ENCODE measurements at places on chromosomes 12 and 14.

DNA sequence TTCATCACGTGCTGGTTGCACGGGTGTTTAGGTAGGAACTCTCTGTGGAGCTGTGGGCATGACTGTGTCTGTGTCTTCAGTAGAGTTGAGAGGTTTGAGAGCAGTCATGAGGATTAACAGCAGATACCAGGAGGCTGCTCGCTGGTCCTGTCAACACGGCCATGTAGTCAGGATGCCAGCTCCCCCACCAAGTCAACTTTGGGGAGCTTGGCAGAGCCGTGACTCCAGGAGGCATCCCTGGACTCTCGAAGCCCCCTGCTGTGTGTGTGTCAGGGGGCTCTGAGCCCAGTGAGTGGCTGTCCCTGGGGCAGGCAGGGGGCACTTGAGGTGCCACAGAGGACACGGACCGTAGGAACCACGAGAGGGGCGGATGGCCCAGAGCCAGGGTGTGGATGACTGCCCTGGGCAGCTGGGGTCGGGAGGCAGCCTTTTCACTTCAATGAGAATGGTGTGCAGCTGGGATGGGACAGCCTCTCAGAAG is 7.2 kb upstream of the GPR132 start:
- peaks cover 54% of the 10 kb centered on the region for H3K4me1 ChIP-seq
- H3K27me3 ChIP-seq: no peaks in the 10 kb centered on the region
- H3K27ac ChIP-seq: peak overlapping the region; percentile 20
- DNase-seq: no peak
- H3K4me3 ChIP-seq: no peak overlapping the region
- no peaks in the 10 kb centered on the region for H3K36me3 ChIP-seq

DNA sequence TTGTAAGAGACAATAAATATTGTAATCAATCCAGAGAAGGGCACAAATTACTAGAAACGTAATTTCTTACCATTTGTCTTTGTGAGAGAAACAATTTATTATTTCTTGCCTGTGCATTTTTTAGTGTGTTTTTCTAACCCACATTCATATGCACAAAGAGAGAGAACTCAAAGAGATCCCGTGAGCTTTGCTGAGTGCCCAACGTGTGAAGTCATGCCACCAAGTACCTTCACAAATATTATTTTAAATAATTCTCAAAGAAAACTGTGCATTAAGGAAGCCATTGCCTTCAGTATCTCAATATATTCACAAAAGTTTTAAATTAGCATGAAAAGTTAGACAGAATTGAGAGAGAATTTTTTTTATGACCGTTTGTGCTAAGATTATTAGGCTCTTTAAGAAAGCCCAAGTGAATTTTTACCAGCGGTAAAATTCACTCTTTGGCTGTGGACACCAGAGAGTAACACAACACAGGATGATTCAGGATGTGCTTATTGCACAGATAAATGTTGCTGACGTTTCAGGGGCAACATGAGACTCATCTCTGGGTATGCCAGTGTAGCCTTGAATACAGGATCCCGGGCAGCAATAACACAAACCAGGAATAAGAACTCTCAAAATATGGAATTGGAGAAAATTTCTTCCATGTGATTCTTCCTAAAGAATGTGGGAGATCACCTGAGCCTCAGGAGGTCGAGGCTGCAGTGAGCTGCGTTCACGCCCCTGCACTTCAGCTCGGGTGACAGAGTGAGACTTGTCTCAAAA is 2.9 kb downstream of the ARHGDIB start:
- peaks cover 66% of the 10 kb centered on the region for H3K36me3 ChIP-seq
- peaks cover 40% of the 10 kb centered on the region for H3K4me1 ChIP-seq
- H3K27me3 ChIP-seq: no peaks in the 10 kb centered on the region
- H3K27ac ChIP-seq: peak overlapping the region; percentile 97
- DNase-seq: peak; percentile 35

GRCh38 chr12:123131879-123132402 is 18.9 kb downstream of the PITPNM2 start:
- peaks cover 2% of the 10 kb centered on the region for H3K36me3 ChIP-seq
- peak; percentile 71 for DNase-seq
- H3K4me3 ChIP-seq: peak overlapping the region; percentile 52
- no peaks in the 10 kb centered on the region for H3K27me3 ChIP-seq

DNA sequence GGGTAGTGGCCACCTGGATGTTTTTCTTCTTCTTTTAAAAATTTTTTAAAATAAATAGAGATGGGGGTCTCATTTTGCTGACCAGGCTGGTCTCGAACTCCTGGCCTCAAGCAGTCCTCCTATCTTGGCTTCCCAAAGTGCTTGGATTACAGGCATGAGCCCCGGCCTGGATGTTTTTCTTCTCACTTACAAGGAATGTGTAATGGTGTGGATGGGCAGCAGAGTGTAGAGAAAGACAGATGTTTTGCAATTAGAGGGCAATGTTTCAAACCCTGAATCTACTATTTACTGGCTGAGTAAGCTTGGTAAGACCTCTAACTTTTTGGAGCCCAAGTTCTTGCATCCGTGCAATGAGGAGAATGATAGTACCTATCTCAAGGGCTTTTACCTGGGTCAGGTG is 48.1 kb downstream of the ADCK1 start:
- H3K27ac ChIP-seq: no peak overlapping the region
- no peak overlapping the region for H3K4me3 ChIP-seq
- no peaks in the 10 kb centered on the region for H3K4me1 ChIP-seq
- H3K36me3 ChIP-seq: peaks cover 6% of the 10 kb centered on the region
- no peak for DNase-seq

DNA sequence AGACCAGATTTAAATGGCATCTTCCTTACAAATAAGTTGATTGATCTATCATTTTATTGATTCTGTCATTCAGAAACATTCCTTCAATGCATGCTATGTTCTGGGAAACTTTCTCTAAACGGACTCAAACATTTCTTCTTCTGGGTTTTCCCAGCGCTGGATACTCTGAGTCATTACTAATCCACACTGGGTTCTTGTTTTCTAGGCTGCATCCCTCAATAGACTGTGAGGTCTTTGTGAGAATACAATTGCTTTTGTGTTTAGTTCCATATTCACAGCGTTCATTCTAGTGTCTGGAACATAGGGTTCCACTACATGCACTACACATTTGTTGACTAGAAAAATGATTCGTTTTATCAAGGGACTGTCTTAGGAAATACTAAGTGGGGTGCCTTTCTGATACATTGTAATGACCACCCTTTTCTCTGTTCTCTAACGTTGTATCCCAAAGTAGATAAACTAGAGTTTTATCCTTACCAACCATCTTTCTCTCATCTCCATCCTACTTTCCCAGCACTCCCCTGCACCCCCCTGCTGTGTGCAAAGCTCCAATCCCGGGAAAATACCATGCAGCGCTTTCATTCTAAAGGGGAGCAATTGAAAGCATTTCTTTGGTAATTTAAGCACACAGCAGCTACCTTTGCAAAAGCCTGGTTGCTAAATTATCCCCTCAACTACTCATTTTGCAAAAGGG is 878.7 kb downstream of the DIO2 start:
- no peaks in the 10 kb centered on the region for H3K27me3 ChIP-seq
- H3K4me3 ChIP-seq: no peak overlapping the region
- DNase-seq: no peak
- no peak overlapping the region for H3K27ac ChIP-seq
- H3K4me1 ChIP-seq: no peaks in the 10 kb centered on the region

DNA sequence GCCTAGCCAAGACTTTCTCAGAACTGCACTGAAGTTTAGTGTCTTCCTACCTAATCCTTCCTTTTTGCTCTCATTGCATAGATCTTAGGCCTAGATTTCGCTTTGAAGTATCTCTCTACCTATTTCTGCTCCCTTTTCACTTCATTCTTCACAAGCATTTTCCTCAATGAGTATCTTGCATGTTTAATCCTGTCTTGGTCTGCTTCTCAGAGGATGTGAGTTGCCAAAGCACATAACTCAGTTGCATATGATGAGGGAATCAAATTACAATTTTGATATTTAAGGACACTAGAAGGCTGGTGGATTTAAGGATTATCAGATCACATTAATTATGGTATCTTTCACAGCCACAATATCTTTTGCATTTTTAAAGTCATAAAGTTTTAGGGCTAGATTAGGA is 195.5 kb upstream of the DAAM1 start:
- no peak overlapping the region for H3K27ac ChIP-seq
- no peaks in the 10 kb centered on the region for H3K36me3 ChIP-seq
- H3K4me3 ChIP-seq: no peak overlapping the region
- no peak for DNase-seq
- no peaks in the 10 kb centered on the region for H3K27me3 ChIP-seq

- no peak overlapping the region for H3K27ac ChIP-seq
- peaks cover 19% of the 10 kb centered on the region for H3K4me1 ChIP-seq
- no peak for DNase-seq
- H3K27me3 ChIP-seq: peaks cover 15% of the 10 kb centered on the region
Observed at GRCh38 chr12:75337905-75338304, 3.4 kb downstream of the GLIPR1L1 start.

DNA sequence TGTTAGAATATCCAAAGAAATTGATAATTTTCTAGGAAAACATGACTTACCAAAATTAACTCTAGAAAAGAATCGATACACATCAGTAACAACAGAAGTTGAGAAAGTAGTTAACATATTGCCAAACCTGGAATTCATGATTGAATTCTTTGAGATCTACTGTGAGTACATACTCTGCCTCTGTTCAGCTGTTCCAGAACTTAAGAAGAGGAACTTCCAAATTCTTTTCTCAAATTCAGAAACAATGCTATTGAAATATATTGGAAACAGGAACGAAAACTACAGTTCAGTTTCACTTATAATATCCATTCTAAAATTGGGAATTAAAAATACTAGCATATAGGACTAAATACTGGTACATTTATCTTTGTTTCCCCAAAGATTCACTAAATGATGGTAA is 57.9 kb downstream of the MARK3 start:
- no peak for DNase-seq
- no peak overlapping the region for H3K4me3 ChIP-seq
- no peaks in the 10 kb centered on the region for H3K27me3 ChIP-seq
- H3K27ac ChIP-seq: no peak overlapping the region
- peaks cover 30% of the 10 kb centered on the region for H3K4me1 ChIP-seq

DNA sequence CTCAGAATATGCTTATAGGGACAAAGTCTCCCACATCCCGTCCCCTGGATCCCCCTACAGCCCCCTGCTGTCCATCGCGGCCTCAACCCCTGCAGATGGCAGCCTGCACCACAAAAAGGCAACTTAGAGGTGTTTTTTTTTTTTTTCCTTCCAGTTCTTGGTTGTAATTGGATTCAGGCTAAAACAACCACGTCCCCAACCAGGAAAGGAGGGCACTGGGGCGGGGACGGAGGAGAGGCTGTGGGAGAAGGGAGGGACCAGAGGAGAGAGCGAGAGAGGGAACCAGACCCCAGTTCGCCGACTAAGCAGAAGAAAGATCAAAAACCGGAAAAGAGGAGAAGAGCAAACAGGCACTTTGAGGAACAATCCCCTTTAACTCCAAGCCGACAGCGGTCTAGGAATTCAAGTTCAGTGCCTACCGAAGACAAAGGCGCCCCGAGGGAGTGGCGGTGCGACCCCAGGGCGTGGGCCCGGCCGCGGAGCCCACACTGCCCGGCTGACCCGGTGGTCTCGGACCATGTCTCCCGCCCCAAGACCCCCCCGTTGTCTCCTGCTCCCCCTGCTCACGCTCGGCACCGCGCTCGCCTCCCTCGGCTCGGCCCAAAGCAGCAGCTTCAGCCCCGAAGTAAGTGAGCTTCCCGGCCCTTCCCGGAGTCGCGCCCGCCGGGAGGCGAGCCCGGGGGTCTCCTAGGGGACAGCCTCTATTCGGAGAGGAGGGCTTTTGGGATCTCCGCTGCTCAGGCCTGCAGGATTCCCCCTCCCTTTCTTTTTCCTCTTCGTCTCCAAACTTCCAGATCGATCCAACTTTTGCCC is at the start of gene MMP14:
MMP14 (plus strand) TSS at position 285 of the 813 bp plus-strand sequence; CDS start at position 518, 233 bp downstream.
- H3K36me3 ChIP-seq: peaks cover 30% of the 10 kb centered on the region
- no peak within 1 kb of the TSS for H3K27ac ChIP-seq
- H3K4me3 ChIP-seq: peak within 1 kb of the TSS; percentile 42
- peaks cover 13% of the 10 kb centered on the region for H3K27me3 ChIP-seq
- H3K4me1 ChIP-seq: peaks cover 10% of the 10 kb centered on the region
- no peak for DNase-seq

GRCh38 chr12:75170640-75171185 is 38.9 kb downstream of the KCNC2 start:
- no peaks in the 10 kb centered on the region for H3K36me3 ChIP-seq
- H3K4me1 ChIP-seq: no peaks in the 10 kb centered on the region
- no peak for DNase-seq
- no peaks in the 10 kb centered on the region for H3K27me3 ChIP-seq
- H3K4me3 ChIP-seq: no peak overlapping the region
- H3K27ac ChIP-seq: no peak overlapping the region

DNA sequence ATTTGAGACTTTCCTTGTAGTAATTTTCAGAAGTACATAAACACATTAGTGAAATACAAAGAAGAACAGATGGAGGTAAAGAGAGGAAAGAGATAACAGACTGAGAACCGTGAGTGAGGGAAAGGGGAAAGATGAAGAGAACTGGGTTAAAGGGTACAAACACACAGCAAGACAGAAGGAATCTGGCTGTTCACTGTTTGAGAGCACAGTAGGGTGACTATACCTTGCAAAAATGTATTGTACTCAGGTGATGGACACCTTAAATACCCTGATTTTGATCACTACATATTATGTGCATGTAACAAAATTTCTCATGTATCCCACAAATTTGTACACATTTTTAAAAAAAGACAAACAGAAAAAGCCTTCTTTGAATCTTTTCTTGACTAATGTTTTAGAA is 2.7 kb upstream of the TRHDE start:
- peaks cover 4% of the 10 kb centered on the region for H3K4me1 ChIP-seq
- H3K27me3 ChIP-seq: peaks cover 36% of the 10 kb centered on the region
- no peak for DNase-seq
- H3K36me3 ChIP-seq: no peaks in the 10 kb centered on the region

DNA sequence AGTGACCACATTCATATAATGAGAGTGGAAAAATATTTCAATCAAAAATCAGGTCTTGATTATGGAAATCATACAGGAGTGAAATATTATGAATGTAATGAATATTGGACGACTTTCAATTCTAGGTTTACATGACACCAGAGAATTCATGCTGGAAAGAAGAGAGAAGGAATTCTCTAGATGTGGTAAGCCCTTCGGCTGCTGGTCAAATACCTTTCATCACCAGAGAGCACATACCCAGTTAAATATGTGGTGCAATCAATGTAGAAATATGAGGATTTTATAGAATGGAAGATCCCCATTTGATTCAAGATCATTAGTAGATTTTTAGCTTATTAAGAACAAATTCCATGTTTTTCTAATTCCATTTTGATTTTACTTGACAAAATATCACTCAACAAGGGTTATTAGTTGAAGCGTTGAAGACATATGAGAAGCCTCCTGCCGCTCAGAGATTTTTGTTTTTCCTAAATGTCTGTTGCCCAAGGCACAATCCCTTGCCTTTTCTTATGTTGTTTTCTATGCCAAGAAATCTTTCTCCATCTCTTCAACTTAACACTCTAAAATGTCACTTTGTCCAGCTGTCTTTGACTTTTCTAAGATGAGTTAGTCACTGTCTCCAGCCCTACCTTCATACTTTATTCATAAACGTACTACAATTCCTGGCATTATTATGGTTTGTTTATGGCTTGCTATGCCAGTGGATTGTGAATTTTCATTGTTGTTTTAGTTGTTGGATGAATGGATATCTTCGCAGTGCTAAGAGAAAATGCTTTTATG is 72.8 kb upstream of the ZDHHC17 start:
- no peak overlapping the region for H3K4me3 ChIP-seq
- no peaks in the 10 kb centered on the region for H3K27me3 ChIP-seq

Measured in activated CD8-positive, alpha-beta T cell treated with anti-CD3 and anti-CD28 coated beads for 36 hours (primary cell).